ENCODE measurements at places on chromosomes 1 and 21.

DNA sequence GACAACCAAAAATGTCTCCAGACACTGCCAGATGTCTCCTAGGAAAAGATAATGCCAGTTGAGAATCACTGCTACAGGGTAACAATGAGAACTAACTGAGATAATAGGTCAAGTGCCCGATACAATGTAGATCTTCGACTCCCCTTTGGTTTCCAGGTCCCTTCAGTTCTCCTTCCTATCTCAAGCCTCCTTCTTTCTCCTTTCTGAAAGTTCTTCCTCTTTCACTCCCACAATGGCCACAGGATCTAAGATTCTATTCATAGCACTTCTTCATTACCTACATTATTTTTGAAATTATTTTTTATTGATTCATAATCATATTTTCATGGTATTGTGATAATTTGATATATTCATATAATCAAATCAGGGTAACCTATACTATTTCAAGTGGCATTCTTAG lies 6.3 kb downstream of the PFDN2 start:
- no peak for DNase-seq

- no peak for DNase-seq
These were observed 7.0 kb downstream of the TINAGL1 start for GRCh38 chr1:31583082-31583994.

DNA sequence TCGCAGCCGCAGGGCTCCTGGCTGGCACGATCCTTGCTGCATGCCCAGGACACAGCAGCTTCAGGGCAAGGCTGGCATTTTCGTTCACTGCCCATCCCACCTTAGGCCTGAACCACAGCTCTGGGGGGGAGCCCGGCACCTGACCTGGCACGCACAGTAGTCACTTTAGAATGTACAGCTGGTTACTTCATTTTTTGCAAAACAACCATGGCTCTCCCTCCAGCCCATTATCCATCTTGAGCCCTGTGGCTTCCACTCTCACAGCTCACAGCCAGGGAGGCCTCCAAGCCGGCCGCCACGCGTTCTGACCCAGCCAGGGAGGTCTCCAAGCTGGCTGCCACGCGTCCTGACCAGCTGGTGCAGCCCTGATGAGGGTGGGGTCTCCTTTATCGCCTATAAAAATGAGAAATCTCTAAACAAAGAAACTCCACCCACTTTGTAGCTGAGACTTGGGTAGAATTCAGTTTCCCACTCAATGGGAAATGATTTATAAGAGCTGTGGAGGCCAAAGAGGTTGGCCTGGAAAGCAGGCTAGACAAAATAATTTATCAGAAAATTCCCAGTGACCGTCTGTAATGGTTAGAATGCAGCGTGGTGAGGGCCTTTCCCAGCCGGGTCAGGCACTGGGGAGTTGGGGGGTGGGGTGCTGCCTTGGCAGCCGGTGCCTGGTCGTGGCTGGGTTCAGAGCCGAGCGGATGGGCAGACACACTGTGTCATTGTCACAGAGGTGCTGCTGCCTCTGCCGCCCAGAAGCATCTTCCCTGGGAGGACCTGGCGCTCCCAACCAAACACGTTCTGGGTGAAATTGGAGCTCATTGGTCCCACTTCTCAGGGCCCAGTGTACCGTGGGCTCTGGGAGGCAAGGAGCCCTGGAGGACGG lies 54.6 kb upstream of the ACTRT2 start:
- no peak for DNase-seq

- no peak for DNase-seq
These were observed 115.0 kb downstream of the SYF2 start for GRCh38 chr1:25117233-25117823.

DNA sequence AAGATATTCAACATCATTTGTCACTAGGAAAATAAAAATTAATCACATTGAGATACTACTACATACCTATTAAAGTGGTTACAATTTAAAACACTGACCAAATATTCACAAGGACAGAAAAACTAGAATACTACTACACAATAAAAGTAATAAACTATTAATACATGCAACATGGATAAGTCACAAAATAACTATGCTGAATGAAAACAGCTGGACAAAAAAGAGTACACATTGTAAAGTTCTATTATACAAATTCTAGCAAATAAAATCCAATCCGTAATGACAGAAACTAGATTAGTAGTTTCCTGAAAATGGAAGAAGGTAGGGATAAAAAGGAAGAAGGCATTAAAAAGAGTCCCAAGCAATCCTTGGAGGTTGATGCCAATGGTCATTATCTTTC lies 348.7 kb upstream of the PTBP2 start:
- DNase-seq: no peak

DNA sequence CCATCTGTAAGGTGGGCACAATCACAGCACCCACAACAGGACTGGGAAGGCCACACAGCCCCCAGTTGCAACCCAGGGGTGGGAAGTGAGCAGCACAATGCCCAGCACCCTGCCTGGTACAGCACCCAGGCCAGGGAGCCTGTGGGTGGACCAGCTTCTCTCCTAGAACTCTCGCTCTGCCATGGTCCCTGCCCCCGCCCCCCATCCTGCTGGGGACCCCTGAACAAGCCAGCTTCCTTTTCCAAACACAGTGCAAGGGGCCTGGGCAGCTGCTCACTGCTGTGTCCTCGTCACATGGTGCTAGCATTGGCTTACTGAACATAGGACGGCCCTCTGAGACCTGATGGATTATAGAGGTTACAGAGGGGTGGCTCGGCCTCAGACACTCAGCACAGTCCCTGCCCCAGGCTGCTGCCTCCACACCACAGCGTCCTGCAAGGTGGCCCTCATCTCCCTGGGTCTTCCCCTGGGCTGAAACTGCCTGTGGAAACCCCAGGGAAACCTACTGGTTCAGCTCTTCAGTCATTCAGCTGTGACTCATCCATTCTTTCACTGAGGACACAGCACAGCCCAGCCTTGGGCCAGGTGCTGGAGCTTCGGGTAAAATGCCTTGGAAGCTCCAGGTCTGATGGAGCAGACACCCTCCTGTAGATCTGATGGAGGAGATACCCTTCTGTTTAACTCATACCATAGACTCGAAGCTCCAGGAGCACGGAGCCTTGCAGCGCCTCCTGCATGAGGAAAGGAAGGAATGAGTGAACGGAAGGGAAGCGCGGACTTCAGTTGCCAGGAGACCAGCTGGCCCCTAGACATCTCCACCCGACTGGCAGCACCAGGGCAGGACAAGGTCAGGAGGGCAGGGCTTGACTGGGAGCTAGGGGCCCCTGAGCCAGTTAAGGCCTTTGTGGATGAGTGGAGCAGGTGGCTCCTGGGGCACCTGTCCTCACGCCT lies 8.1 kb upstream of the PRDM16 start:
- DNase-seq: no peak

GRCh38 chr1:239891621-239892358 lies 199.9 kb upstream of the FMN2 start:
- no peak for DNase-seq

GRCh38 chr1:53047737-53048736 lies 14.0 kb upstream of the PODN start:
- DNase-seq: no peak

DNA sequence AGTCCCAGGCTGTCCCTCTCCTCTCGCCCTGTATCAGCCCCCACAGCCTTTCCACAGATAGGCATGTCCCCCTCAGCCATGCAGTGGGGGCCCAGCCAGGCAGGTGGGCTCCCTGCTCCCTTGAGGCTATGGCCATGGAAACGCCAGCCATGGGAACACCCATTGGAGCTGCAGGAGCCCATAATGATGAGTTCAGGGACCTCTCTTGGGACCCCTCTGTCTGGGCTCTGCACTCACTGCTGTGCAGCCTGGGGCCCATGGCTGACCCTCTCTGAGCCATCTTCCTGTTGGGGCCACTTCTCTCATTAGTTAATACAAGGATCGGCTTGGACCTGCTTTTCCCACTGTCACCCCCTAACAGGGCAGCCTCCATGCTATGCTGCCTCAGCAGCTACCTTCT lies 33.2 kb downstream of the WNT3A start:
- no peak for DNase-seq

DNA sequence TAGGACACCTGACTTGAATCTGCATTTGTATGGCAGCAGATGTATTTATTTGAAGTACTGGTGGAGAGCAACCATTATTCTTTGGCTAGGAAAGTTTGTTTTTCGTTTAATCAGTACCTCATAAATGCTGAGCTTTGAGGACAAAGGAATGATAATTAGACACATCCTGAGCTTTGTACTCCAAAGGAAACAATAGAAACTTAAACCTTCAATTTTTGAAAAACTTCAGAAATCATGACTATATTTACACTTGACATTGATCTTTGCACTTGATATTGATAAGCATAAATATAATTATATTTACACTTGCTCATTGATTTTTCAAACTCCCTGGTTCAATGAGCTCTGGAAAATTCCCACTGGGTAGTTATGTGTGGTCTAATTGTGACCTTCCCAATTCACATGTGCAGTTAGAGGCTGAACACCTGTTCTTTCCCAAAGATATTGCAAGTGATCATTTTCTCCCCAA lies 10.7 kb downstream of the PATJ start:
- no peak for DNase-seq

DNA sequence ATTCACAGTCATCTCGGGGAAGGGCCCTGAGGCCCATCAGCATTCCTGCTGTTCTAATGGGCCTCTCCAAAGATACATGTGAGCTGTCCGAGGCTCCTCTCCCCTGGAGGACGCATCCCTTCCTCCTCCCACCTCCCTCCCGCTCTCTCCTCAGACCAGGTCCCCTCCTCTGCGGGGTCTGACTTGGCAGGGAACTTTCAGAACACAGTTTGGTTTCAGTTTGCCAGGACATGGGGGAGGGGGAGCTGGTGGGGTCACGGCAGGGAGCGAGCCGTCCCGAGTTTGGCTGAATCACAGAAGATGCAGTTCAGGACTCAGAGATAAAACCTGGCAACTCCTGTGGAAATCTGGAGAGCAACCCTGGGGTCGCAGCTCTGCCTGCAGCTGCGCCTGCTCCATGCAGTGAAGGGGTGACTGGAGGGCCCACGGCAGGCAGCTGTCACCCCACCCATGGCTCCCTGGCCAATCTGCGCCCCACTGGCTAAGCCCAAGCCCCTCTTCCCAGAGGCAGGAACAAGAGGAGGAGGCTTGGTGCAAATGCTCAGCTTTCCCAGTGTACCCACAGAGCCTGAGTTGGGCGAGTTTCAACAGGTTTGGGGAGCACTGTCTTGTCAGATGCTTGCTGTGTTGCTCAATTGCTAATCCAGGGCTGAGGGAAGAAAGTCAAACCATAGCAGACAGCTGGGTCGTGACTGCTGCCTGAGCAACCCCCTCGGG lies 5.7 kb downstream of the WNT4 start:
- no peak for DNase-seq
